Neural crest cell (in vitro differentiated cells): ENCODE measurements at places on chromosomes 16 and 17.

DNA sequence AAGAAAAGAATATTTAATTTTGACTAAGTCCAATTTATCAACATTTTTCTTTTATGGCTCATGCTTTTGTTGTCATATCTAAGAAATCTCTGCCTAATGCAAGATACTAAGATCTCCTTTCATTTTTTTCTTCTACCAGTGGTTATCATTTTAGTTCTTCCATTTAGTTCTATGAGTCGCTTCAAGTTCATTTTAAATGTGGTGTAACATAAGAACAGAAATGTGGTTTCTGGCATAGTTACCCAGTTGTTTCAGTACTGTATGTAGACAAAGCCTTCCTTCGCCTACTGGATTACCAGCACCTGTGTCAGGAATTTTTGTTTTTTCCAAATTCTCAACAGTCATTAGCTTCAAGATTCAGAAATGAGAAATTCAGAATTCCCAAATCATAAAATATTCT is 175.7 kb downstream of the PARN start:
- no peak for DNase-seq

DNA sequence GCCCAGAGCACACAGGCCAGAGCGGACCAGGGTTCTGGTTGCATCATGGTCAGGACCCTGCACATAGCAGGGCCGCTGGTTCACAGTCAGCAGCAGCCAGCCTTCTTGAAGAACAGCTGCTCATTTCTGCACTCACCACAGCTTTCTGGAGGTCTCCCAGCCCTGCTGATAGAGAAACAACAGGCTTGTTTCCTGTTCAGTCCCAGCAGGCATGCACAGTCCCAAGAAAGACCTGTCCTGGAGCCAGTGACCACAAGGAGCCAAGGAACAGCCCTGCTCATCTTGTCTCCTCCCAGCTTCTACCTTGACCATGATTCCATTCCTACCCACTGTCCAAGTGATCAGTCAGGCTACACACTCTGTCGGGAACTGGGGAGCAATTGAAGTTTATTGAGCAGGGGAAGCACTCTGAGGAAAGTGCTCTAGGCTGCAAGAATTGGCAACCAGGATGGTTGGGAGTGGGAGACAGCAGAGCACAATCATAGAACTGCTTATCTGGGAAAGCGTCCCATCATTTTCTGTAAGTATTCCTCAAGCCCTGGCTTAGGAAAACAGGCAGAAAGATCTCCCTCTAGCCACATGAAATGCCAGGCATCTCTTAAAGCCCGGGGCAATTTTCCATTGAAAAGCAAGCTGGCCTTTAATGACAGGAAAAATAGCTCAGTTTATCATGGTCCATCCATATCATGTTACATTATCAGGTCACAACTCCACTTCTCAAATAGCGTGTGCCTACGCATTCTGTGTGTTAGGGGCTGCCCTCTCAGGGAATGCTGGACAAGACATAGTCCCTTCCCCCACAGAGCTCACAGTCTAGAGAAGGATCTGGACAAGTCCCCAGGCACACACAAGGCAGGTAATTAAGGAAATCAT is 155.4 kb upstream of the FOXF1 start:
- no peak for DNase-seq

DNA sequence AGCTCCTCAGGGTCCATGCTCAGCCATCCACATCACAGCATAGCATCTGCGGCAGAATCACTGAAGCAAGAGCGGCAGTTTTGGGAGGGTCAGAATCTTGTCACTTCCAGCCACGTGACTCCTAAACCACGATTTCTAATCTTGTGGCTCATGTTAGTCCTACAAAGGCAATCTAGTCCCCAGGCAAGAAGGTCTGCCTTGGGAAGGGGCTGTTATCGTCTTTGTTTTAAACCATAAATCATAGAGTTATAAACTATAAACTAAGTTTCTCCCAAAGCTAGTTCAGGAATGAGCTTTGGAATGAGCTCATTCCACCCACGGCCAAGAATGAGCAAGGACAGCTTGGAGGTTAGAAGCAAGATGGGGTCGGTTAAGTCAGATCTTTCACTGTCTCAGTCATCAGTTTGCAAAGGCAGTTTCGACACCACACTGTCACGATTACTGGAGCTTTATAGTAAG is 20.8 kb upstream of the DNAH17 start:
- DNase-seq: no peak

DNA sequence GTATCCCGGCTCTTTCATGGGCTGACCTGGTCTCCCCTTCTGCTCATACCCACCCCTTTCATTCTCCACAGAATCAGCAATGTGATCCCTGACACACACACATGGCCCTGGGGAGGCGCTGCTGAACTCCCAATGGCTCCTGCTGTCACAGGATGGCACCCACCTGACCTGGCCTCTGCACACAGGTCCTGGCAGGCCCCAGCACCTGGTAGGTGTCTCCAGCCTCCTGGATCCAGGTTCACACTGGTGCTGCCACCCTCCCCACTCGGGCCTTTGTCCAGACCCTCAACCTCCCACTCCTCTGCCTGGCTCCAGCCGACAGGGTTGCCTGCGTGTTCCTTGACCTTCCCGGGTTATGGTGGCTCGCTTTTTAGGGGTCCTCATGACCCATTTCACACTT is 1.3 kb upstream of the CD300C start:
- DNase-seq: no peak

GRCh38 chr17:78905541-78905940 is 2.5 kb upstream of the CEP295NL start:
- DNase-seq: no peak

- no peak for DNase-seq
These were observed 1.5 kb downstream of the FLCN start for GRCh38 chr17:17235212-17236174.

DNA sequence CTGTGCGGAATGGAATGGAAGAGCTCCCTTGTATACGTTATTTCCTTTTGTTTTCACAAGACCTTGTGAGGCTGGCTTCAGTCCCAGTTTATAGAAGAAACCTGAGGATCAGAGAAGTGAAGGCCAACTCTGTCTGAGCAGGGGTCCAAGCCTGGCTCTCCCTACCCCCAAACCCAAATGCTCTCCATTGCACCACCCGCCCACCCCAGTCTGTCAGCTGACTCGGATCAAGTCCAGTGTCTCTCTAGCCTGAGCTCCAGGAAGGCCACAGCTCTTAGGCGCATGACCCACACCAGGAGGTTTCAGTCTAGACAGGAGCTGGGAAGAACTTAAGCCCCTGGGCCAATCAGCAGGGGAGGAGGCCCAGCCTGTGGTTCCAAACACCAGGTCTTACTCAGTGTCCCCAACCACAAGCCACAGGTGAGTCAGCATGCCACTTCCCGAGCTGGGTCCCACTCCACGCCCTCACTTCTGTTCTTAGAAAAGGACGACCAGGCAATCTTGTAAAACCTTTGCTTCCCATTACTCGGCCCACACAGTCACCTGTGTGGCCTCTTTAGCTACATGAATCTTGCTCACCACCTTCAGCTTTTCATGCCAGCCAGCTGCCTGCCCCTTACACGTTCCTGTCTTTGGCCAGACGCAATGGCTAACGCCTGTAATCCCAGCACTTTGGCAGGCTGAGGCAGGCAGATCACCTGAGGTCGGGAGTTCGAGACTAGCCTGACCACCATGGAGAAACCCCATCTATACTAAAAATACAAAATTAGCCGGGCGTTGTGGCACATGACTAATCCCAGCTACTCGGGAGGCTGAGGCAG is 27.8 kb downstream of the TK2 start:
- no peak for DNase-seq

GRCh38 chr17:11636771-11637170 is 38.5 kb downstream of the DNAH9 start:
- DNase-seq: no peak

DNA sequence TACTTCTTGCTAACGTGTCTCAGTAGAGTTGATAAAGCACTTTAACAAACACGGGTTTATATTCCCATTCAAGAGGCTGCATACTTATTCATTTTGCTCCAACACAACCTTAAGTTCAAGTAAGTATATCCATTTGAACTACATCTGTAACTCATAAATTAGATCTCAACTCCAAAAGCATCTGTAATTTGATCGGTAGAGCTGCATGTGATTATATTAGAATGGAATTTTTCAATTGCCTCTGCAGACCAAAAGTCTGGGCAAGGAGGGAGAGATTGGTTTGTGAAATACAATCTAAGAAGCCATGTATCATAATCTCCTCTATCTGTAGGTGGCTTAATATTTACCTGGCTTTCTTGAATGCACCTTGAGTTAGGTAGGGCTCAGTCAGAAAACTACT is 371.0 kb downstream of the RBFOX1 start:
- DNase-seq: no peak

GRCh38 chr16:64307431-64307830 is 814.4 kb downstream of the CDH11 start:
- no peak for DNase-seq

DNA sequence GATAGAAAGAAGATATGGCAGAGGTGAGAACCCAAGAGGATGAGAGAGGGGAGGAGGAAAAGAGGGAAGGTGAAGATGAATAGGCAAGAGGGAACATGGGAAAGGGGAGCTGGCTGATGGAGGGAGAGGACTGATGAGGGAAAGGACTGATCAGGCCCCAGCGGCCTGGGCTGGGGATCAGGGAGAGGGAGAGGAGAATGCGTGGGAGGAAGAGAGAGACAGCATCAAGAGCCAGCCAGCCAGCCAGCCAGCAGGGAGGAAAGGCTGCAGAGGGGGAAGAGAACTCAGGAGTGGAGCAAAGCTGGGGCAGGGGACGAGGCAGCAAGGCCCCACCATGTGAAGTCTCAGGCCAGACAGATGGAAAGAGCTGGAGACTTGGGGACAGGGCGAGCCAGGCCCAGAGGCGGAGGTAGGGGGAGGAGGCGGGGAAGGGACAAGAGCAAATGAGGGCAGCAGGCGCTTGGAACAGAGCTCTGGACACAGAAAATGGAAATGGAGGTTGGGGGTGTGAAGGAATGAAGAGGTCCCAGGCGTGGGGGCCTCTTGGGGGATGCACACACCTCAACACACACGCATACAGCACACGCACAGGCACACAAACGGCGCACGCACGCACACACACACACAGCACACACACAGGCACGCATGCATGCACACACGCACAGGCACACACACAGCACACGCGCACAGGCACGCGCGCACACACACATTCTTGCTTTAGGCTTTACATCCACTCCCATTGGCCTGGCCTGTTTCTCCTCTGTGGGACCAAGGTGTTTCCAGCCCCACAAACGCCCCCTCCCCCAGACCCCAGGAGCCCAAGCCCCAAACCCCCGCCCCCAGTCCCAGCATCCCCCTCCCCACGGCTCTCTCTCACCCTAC is 12.3 kb downstream of the DLG4 start:
- no peak for DNase-seq

DNA sequence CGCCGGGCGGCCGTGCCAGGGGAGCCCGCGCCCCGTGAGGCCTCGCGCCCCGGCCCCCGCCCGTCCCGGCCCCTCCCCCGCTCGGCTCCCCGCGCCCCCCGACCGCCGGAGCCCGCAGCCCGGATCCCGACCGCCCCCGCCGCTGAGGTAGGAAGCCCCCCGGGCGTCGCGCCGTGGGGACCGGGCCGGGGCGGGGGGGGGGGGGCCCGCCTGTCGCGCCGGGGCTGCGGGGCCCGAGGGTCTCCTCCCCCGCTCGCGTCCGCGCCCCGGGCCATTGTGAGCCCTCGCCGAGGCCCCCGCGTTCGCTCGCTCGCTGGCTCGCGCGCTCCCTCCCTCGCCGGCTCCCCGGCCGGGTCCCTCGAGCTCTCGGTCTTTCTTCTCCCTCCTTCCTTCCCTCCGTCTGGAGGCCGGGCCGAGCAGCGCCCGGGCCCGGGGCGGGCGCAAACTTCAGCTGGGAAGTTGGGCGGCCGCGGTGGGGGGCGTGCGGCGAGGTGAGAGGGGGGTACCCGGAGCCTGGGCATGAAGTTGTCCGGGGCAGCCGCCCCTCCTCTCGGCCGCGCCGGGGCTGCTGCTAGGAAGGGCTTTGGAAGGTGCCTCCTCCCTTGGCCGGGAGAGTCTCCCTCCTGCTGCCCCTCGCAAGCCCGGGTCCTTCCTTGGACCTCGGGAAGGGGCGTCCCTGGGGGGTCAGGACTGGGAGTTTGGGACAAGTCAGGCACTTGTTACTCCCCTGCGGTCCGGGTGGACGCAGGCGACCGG is 419 bp downstream of the GLIS2 start:
- DNase-seq: no peak

- DNase-seq: peak; percentile 71
These were observed 2.3 kb downstream of the RPUSD1 start for GRCh38 chr16:785563-786535.

DNA sequence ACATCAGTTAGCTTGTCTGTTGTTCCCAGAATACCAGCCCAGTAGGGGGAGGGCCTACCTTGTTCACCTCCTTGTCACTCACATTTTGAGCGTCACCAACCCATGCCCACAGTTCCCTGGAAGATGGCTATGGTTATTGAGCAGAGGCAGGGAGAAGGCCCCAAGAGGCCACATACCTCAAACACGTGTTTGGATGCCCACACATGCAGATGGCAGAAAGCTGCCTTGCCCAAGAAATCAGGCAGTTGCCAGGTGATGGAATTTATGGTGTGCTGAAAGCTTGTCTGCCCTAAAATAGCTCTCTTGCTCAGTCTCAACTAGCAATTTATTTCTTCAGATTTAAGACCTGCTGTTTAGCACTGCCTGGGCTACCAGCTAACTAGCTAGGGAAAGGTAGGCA is 16.5 kb upstream of the CMTM4 start:
- DNase-seq: no peak

DNA sequence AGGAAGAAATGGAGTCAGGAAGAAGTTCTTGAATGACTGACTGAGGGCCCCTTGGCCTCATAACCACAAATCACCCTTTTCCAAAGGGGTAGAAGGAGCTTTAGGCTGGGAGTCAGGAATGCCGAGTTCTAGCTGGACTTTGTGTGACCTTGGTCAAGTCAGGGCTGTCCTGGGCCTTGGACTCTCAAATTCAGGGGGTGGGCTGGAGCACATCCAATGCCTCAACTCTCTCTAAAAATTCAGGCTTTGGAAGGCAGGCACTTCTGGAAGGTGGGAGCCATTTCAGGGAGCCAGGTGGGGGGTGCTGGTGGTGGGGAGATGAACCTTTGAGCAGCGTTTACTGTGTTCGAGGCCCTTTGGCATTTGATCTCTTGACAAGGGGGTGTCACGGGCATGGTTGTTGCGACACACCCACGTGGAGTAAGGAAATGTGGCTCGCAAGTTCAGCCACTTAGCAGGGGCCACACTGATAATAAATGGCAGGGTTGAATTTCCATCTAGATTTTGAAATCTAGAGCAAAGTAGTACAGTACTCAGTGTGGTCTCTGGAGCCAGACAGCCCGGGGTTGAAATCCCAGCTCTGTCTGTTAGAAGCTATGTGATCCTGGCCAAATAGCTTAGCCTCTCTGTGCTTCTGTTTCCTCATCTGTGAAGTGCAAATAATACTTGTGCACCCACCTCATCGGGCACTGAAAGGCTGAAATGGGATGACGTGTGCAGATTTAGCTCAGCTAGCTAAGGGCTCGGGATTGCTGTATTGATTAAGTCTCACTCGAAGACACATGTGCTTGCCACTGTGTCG is 47.1 kb upstream of the CIBAR2 start:
- DNase-seq: no peak

DNA sequence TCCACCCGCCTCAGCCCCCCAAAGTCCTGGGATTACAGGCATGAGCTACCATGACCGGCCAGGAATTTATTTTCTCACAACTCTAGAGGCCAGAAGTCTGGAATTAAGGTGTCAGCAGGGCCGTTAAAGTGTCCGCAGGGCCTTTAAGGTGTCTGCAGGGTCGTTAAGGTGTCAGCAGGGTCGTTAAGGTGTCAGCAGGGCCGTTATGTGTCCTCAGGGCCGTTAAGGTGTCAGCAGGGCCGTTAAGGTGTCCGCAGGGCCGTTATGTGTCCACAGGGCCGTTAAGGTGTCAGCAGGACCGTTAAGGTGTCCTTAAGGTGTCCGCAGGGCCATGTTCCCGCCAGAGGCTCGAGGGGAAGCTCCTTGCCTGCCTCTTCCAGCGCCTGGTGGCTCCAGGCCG is 125.2 kb downstream of the RAP1GAP2 start:
- DNase-seq: no peak

GRCh38 chr16:14569213-14569612 is 60.8 kb downstream of the PARN start:
- no peak for DNase-seq
